ENCODE measurements at places on chromosomes 16 and 17. TPM values are rescaled to one million over a fixed set of nuclear protein-coding genes. Genes with fewer than 3 reads are reported as not detected.

ERBB2 gene
- total RNA-seq, result 20.4 TPM

- DNase-seq, result no peak
These were observed 25.6 kb upstream of the CRISPLD2 start for GRCh38 chr16:84794186-84794585.

SLC43A2 gene
- total RNA-seq, result 70.5 TPM

DNA sequence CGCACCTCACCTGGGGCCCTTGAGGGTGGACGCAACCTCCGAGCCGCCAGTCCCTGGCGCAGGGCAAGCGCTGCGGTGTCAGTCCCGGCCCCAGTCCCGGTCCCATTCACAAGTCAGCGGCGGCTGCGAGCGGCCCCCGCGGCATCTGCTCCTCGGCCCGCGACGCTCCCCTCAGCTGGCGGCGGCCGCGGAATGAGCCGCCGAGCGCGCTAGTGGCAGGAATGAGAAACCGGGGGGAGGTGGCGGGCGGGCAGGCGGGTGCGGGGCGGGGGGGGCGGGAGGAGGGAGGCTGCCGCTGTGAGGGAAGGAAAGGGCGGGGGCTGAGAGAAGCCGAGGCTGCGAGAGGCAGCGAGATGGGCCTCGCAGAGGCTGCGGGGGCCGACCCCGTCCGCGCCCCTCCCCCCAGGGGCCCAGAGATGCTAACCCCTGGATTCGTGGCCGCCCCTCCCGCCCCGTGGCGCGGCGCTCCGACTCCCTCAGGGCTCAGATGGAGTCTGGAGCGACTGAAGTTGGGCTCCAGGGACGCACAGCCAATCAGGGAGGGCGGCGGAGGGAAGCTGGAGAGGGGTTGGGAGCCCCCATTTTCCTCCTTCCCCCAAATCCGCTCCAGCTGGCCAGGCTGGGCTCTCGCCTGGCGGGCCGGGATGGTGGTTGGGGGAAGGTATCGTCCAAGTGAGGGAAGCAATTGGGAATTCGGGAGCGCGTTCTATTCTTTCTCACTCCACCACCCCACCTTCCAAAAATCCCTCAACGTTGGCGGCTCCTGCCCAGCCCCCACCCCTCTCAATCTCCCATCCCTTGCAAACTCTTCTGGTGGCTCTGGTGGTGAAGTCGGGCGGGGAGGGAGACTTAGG is at the start of gene CDH11:
TSS of gene CDH11 (minus strand) at position 194 of the 854 bp plus-strand sequence. CDS start 117,194 bp downstream, outside the sequence.
- DNase-seq, result peak; percentile 56

DNA sequence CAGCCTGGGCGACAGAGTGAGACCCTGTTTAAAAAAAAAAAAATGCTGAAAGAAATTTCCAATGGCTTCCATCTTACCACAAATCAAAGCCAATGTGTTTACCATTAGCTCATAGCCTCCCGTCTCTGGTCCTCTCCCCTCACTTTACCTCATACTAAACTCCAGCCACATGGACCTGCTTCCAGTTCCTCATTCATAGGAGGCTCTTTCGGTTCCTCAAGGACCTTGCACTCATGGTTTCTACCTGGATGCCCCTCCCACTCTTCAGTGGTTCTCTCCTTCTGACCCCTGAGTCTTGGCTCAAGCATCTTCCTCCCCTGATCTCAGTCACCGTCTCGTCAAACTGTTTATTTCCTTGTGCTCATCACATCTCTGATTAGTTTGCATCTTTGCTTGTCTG is 3.8 kb upstream of the DEF8 start:
- DNase-seq, result no peak

DNA sequence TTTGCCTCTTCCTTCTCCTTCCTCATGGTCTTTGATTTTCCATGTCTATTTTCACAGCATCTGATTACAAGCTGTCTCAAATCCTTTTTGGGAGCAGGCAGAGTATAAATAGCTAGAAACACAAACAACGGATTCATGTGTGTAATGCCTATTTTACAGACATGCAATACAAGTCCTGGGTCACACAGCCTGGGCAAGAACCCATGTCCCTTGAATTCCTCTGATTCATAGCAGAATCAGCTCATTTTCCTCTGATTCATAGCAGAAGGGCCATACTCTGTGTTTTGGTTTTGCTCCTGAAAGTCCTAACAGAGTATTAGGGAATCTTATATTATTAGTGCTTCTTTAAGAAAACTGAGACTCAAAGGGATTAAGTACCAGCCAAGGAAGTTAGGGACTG is 71.3 kb downstream of the IRX5 start:
- no peak for DNase-seq

DNA sequence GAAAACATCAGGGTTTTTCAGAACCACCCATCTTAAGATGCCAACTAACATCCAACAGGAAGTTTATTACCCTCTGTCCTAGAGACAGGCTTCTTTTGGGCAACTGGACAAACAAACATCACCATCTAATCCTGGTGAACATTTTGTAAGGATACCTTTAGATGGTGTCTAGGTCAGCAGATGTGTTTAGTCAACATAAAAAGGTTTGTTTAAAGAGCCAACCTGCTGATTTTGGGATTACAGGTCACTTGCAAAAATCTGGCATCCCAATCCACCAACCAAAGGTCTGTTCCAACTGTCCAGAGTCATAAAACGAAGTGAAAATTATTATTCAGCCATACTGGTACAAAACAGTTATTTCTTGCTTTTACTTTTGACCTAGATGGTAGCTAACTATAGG is 145.2 kb upstream of the C17orf78 start:
- DNase-seq, result no peak

DNA sequence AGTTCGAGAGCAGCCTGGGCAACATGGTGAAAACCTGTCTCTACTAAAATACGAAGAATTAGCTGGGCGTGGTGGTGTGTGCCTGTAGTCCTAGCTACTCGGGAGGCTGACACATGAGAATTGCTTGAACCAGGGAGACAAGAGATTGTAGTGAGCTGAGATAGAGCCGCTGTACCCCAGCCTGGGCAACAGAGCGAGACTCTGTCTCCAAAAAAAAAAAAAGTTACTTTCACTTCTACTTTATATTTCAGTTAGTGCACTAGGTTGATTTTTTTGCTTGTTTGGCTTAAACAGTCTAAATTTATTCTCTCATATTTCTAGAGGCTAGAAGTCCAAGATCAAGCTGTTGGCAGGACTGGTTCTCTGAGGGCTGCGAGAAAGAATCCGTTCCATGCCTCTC is 13.4 kb downstream of the CCDC102A start:
- no peak for DNase-seq

- no peak for DNase-seq
These were observed at the start of gene CDH3 for GRCh38 chr16:68644715-68645493. Gene CDH3 (plus strand): TSS chr16:68645310. CDS start chr16:68645380, 70 bp downstream.

PLA2G10 gene
- not detected for total RNA-seq

ARL4D gene
- total RNA-seq, result 1.8 TPM

CD300LG gene
- 11.5 TPM for total RNA-seq

- no peak for DNase-seq
These were observed 1.4 kb downstream of the RANBP10 start for GRCh38 chr16:67804853-67805542.

DNA sequence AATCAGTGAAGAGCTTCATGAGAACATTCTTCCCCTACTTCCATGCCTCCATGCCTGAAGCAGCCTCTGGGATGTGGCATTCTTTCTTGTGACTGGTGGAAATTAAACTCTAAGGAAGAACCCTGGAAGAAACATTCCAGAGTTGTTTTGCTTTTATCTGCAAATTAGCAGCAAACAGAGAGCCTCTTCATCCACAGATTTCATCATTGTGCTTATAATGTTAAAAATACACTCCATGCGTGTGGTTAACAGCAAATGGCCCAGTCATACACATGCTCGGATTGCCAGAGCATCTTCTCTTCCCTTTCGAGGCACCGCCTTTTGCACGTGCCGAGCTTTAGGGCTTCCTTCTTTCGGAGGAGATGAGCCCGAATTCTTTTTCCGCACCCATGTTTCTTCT is 411.3 kb downstream of the SNX29 start:
- DNase-seq, result no peak

GRCh38 chr17:42781639-42782165 is 1.3 kb downstream of the WNK4 start:
- DNase-seq, result no peak

- no peak for DNase-seq
These were observed 422.3 kb upstream of the PSMD7 start for GRCh38 chr16:73874324-73874723.

DPEP3 gene
- 0.10 TPM for total RNA-seq

- peak; percentile 68 for DNase-seq
These were observed 24.9 kb downstream of the CDRT15 start for GRCh38 chr17:14211801-14212200.

Measured in psoas muscle (tissue), 8 donors.